DND-41 (cell line): ENCODE measurements at places on chromosomes 3 and 15.

GRCh38 chr15:39321977-39322376 lies 258.9 kb upstream of the THBS1 start:
- no peak overlapping the region for H3K4me3 ChIP-seq
- no peaks in the 10 kb centered on the region for H3K4me1 ChIP-seq
- peaks cover 2% of the 10 kb centered on the region for H3K27me3 ChIP-seq
- no peak overlapping the region for H3K27ac ChIP-seq
- no peak for DNase-seq
- H3K36me3 ChIP-seq: no peaks in the 10 kb centered on the region

DNA sequence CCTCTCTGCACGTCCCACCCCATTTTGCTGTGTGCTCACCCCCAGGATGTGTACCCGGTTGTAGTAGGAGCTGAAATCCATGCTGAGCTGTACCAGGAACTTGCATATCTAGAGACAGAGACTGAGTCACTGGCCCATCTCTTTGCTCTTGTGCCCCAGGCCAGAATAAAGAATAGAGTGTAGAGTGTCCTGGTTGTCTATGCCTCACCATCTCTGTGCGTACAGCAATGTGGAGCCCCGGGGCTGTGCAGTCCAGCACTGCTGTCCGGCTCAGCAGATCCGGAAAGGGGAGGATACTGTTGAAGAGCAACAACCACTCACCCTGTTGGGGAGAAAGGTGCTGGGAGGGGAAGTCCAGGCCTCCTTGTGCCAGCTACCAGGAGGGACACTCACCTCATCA lies 2.6 kb downstream of the DALRD3 start:
- peaks cover 37% of the 10 kb centered on the region for H3K4me1 ChIP-seq
- peaks cover 58% of the 10 kb centered on the region for H3K36me3 ChIP-seq
- no peak overlapping the region for H3K27ac ChIP-seq
- no peaks in the 10 kb centered on the region for H3K27me3 ChIP-seq

DNA sequence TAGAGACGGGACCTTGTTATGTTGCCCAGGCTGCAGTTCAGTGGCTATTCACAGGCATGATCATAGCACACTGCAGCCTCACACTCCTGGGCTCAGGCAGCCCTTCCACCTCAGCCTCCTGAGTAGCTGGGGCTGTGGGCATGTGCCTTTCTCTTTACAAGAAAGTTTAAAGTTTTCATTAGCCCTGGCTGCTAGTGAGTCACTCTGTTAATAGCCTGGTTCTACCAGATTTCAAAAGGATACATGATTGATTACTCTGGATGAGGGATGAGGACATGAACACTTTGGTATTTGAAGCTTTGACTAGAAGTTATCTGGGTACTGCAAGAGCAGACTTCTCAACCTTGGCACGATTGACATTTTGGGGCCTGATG lies 95.1 kb downstream of the DHX36 start:
- H3K27me3 ChIP-seq: peaks cover 9% of the 10 kb centered on the region
- H3K4me1 ChIP-seq: no peaks in the 10 kb centered on the region
- H3K27ac ChIP-seq: no peak overlapping the region
- H3K36me3 ChIP-seq: no peaks in the 10 kb centered on the region
- DNase-seq: no peak
- no peak overlapping the region for H3K4me3 ChIP-seq

DNA sequence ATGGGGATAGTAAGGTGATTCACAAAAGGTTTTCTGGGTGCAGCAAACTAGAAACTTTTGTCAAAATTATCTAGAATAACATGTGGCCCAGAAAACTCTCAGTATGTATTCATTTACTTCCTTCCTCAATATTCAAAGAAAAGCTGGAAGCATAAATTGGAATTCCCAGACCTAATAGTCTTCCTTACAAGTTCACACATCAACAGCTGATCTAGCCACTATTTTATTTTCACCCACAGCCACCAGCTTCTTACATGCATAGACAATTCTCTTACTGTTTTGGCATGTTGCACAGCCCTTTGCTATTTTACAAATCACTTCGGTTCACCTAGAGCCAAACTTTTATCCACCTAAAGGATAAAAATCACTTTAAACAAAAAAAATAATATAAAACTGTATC lies 647.8 kb upstream of the CCDC54 start:
- H3K4me1 ChIP-seq: no peaks in the 10 kb centered on the region
- no peaks in the 10 kb centered on the region for H3K36me3 ChIP-seq
- H3K27me3 ChIP-seq: no peaks in the 10 kb centered on the region
- DNase-seq: no peak
- no peak overlapping the region for H3K27ac ChIP-seq

DNA sequence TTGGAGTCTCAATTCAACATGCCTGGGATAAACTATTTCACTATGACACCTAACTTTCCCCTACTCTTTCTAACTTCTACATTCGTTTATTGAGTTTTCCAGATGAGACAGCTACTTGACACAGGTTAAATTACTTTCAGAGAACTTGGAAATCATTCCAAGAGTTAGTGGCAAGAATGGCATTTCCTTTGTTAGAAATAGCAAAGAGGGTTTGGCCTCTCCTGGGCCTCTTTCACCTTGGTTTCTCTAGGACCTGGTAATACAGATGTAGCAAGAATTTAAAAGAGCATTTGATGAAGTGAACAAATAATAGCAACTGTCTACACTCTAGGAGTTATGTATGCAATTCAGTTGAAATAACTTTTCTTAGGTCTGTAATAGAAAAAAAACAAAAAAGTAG lies 748.9 kb downstream of the MECOM start:
- H3K27me3 ChIP-seq: no peaks in the 10 kb centered on the region
- no peak overlapping the region for H3K27ac ChIP-seq
- H3K4me1 ChIP-seq: no peaks in the 10 kb centered on the region
- no peak overlapping the region for H3K4me3 ChIP-seq
- DNase-seq: no peak

DNA sequence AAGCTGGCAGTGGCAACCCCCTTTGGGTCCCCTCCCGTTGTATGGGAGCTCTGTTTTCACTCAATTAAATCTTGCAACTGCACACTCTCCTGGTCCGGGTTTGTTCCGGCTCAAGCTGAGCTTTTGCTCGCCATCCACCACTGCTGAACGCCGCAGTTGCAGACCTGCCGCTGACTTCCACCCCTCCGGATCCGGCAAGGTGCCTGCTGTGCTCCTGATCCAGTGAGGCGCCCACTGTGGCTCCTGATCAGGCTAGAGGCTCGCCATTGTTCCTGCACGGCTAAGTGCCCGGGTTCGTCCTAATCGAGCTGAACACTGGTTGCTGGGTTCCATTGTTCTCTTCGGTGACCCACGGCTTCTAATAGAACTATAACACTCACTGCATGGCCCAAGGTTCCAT lies 22.8 kb downstream of the CHST2 start:
- H3K4me3 ChIP-seq: no peak overlapping the region
- H3K27ac ChIP-seq: no peak overlapping the region
- no peaks in the 10 kb centered on the region for H3K36me3 ChIP-seq

DNA sequence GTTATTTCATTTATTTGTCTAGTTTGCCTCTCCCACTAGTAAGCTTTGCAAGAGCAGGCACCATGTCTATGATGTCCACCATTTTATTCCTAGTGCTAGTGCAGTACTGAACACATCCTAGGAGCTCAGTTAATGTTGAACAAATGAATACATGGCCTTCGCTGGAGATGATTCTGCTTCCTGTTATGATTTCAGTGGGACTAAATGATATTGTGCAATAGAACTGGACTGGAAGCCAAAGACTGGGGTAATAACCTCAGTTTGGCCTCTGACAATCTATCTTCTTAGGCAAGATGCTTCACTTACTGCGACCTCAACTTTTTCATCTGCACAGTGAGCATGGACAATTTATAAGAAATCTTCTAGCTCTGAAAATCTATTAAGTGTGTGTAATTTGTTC lies 191.3 kb downstream of the ADAMTSL3 start:
- H3K36me3 ChIP-seq: no peaks in the 10 kb centered on the region
- H3K27me3 ChIP-seq: no peaks in the 10 kb centered on the region
- H3K27ac ChIP-seq: no peak overlapping the region
- DNase-seq: no peak

DNA sequence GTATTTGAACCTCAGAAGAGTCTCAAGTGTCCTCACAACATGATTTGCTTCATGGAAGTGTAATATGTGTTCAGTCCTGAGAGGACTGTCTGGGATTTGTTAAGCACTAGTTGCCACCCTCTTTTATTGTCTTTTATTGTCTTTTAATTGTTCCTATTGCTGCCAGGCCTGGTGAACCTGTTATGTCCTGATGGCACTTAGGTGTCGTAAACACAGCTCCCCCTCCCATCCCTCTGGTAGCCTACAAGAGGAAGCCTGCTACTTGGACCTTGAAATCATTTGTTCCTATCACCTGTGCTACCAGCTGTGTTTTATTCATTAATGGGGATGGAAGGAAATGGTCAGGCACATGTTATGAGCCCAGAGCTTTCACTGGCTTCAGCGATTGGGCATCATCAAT lies 19.3 kb downstream of the CCNB2 start:
- H3K36me3 ChIP-seq: peaks cover 86% of the 10 kb centered on the region
- H3K4me3 ChIP-seq: no peak overlapping the region

GRCh38 chr15:70203981-70204560 lies 106.4 kb upstream of the TLE3 start:
- H3K27me3 ChIP-seq: no peaks in the 10 kb centered on the region
- H3K4me1 ChIP-seq: no peaks in the 10 kb centered on the region
- no peak overlapping the region for H3K27ac ChIP-seq
- no peaks in the 10 kb centered on the region for H3K36me3 ChIP-seq
- no peak for DNase-seq

- H3K4me1 ChIP-seq: no peaks in the 10 kb centered on the region
- no peaks in the 10 kb centered on the region for H3K36me3 ChIP-seq
- H3K27me3 ChIP-seq: peaks cover 8% of the 10 kb centered on the region
- no peak overlapping the region for H3K27ac ChIP-seq
- H3K4me3 ChIP-seq: no peak overlapping the region
These were observed 79.0 kb downstream of the NR2F2 start for GRCh38 chr15:96409215-96410138.

DNA sequence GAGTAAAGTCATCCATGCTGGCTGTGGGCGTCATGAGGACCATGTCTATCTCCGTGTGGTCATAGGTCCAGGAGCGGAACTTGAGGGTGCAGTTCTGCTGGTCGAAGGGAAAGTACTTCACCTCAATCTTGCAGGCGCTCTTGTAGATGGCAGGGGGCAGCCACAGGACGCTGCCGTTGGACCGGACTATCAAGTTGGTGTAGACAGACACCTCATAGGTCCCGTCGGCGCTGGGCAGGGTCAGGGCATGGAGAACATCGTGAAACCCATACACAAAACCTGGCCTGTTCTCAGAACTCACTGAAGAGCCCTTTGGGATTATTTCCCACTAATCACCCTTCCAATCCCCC lies 8.9 kb upstream of the CHRNA3 start:
- no peak overlapping the region for H3K4me3 ChIP-seq
- H3K4me1 ChIP-seq: no peaks in the 10 kb centered on the region
- H3K27me3 ChIP-seq: no peaks in the 10 kb centered on the region
- no peaks in the 10 kb centered on the region for H3K36me3 ChIP-seq
- no peak for DNase-seq

DNA sequence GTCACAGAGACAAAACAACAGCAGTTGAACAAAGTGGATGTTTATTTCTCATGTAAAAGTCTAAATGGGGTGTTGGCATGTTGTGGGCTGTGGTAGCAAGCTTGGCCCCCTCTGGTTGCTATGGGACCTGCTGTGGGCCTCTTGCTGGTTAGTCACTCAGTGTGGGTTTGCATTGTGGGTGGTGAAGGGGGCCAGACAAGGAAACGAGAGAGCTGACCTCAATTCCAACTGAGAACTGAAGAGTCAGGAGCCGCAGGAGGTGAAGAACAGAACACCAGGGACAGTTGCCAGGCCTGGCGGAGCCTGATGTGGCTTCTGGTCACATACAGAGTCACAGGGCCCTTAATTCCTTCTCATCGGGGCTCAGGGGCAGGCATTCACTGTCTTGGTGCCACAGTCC lies 1.9 kb upstream of the ADPGK start:
- DNase-seq: no peak
- H3K4me1 ChIP-seq: peaks cover 33% of the 10 kb centered on the region
- no peak overlapping the region for H3K4me3 ChIP-seq
- H3K27me3 ChIP-seq: no peaks in the 10 kb centered on the region
- H3K36me3 ChIP-seq: peaks cover 15% of the 10 kb centered on the region

DNA sequence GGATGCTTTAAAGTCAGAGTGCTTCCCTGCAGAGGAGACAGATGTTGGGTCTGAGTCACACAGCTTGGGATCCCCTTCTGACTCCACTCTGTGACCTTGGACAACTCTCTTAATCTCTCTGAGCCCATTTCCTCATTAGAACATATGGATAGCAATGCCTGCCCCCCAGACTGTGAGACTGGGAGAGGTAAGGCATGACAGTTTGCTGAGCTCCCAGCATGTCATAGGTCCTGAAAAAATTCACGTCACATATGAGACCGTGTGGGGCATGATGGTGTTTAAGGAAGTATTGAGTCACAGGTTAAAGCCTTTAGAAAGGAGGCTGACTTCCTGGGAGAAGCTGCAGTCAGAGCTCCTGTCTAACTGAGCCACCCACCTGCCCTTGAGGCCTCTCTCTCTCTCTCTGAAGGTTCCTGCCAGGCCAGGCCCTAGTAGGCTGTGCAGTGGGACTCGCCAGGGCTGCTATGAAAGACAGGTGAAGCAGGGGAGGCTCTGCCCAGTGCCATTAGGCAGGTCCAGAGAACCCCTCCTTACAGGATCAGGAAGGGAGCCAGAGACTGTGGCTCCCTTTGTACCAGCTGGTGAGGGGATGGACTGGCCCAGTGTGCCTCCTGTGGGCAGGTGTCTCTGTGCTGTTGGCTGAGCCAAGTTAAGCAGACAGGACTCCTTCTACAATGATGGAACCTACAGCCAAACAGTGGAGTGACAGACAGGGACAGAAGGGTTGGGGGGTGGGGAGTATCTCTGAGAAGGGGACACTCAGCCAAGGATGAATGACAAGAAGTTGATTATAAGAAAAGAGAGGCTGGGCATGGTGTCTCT lies 19.5 kb upstream of the DOCK3 start:
- no peak overlapping the region for H3K27ac ChIP-seq
- no peaks in the 10 kb centered on the region for H3K27me3 ChIP-seq
- no peak for DNase-seq
- no peaks in the 10 kb centered on the region for H3K4me1 ChIP-seq

DNA sequence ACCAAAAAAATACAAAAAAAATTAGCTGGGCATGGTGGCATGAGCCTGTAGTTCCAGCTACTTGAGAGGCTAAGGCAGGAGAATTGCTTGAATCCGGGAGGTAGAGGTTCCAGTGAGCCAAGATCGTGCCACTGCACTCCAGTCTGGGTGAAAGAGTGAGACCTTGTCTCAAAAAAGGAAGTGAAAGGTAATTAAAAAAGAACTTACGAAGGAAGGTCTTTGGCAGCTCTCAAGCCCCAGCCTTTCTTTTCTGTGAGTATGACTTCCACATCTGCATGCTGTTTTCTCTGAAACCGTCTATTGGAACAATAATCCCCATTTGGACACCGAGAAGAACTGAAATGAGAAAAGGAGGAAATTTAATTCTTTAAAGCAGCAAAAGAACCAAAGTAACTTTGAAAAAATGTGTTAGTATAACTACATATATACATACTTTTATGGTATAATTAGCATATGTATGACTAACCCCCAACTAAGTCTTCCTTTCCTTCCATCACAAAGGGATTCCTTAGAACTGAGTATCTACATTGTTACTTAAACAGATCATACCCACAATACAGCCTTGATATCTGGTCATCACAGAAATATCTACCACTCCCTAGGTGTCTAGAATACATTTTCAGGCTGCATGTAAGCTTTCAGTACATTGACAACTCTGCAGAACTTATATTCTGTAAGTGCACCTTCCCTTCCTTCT lies 50.1 kb downstream of the SETD2 start:
- H3K36me3 ChIP-seq: peaks cover 88% of the 10 kb centered on the region
- H3K27ac ChIP-seq: no peak overlapping the region
- no peaks in the 10 kb centered on the region for H3K4me1 ChIP-seq
- no peak for DNase-seq
- no peaks in the 10 kb centered on the region for H3K27me3 ChIP-seq

GRCh38 chr3:14256561-14257342 lies 78.1 kb downstream of the LSM3 start:
- no peak overlapping the region for H3K27ac ChIP-seq
- no peak for DNase-seq
- no peak overlapping the region for H3K4me3 ChIP-seq
